Foreskin fibroblast (primary cell): ENCODE measurements at places on chromosomes 2 and 18.

DNA sequence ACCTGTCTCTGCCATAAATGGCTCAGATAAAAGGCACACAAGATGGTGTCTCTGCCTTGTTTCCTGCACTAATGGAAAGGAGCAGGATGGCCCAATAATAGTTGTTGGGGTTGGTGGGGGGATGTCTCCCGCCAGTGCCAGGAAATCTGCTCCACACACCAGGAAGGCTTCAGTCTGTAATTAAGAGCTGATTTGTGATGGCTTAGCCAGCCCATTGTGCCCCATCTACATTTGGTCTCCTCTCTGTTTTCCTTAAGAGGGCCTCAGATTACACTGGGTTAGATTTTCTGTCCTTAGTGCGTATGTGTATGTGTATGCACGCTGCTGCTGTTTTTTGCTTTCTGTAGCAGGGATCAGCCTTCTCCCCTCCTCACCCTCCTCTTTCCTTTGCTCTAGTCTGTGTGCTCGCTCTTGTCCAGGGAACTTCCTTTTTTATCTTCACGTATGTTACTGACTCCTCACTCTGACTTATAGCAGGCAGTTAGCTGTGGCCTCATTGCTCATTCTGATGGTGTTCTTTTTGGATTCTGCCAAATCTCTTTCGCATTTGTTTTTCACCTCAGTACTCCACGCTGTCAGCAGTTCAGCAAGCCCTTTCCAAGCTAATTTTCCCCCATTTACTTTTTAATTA, 33.4 kb upstream of the MGAT5 start:
- no peak for DNase-seq

DNA sequence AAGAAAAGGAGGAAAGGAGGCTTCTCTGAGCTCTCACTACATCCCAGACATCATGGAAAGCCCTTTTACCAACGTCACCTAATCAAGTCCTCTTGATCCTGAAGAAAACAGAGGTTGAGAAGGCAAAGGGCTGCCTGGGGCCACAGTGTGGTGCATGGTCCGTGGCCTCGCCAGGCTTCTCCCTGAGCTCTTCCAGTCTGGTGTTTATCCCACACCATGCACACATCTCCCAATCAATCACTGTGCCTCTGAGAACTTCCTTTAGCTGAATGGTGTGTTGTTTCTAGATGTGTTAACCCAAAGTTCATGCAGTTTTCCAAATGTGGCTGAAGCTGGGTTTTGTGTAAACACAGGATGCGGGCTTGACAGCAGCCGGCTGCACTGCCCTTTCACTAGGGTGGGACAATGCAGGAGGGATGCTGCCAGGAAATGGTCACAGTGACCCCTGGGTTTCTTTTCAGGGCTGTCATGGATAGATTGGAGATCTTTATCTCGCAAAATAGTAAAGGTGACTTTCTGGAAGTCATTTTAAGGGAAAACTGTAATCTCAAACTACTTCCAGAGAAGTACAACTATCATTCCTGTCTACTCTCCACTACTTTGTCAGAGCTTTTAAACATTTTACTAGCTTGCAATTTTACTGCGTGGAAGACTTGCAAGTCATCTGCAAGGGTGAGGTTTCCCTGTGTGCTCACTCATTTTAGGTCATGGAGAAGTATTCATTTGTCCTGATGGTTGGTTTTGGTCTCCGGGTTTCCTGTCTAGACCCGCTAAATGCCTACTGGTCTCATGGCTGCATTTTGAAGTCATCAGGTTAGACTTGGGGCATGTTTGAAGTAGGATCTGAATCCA, 54.6 kb downstream of the IL1R2 start:
- peak; percentile 63 for DNase-seq

GRCh38 chr2:54565551-54565950, 109.4 kb downstream of the SPTBN1 start:
- no peak for DNase-seq

DNA sequence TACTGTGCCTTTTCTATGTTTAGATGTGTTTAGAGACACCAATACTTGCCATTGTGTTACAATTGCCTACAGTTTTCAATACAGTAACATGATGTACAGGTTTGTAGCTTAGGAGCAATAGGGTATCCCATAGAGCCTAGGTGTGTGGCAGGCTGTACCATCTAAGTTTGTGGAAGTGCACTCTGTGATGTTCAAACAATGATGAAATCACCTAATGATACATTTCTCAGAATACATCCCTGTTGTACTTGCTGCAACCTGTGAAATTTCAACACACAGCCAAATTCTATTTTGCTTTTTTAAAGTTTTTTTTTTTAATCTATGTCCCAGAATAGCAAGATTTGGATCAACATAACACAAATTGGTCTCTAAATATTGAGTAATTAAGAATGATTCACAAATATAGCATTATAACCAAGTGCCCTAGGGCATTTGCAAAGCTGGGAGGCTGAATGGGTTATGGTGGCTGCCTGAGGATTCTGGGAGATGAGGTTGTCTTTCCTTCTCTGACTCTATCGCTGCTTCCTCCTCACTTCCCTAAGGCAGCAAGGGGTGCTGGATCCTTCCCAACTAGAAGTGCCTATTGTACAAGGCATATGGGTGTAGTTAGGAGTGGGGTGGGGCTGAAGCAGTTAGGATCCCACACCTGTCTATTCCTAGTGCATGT, 78.3 kb downstream of the SKA1 start:
- DNase-seq, result no peak

DNA sequence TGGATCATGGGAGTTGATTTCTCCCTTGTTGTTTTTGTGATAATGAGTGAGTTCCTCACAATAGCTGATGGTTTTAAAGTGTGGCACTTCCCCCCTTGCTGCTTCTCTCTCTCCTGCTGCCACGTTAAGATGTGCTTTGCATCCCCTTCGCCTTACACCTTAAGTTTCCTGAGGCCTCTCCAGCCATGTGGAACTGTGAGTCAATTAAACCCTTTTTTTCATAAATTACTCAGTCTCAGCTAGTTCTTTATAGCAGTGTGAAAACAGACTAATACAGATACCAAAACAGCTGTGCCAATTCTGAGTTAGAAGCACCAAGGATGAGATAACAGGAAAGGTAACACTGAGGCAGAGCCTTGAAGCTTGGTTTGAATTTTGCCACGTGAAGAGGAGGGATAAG, 44.7 kb downstream of the ITSN2 start:
- DNase-seq, result no peak

DNA sequence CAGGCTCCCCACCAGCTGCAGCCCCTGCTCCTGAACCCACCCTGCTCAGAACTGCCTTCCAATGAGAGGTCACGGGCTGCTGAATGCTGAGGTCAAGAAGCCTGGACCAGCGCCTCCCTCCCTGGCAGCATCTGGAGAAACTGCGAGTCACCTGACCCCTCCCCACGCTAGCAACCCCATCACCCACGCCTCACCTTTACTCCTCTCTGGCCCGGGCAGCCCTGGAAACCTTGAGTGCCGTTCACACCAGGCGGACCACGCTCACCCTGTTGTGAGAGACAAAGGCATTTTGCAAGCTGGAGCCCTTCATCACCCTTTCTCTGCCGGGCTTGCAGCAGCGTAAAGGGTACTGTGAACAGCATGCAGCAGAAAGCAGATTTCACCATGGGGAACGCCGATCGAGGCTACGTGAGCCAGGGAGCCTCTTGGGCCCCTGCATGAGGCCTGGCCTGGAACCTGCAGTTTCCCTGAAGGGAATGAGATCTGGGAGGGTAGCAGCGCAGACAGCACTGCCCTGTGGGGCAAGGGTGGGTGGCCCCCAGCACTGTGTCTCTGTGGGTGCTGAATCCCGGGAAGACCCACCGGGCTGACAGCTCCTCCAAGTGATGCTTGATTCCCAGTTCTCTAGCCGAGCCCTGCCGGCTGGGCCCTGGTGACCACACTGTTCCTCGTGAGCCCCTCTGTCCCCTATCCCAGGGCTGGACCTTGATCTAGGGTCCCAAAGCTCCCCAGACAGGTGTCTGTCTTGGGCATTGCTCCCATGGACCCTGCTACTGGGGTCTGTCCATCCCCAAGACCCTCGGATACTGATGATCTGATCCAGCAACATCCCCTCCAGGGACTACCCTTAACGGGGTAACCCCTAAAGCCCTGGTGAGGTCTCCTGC, 53.8 kb downstream of the COL6A3 start:
- DNase-seq, result no peak

DNA sequence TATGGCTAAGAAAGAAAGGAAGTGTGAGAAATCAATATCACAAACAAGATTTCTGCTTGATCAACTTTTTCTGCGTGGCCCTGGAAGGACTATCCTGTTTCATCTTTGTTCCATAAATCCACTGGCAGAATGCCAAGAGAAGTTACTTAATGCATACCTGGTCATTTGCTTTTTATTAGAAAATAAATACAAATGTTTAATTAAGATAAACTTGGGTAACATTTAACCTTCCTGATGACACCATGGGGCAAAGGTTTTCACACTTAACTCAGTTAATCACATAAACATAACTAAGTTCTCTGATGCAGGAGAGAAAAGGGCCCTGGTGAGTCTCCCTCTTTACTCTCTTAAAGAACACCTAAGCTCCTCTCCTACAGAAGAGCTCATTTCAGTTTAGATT, 203.3 kb downstream of the AFF3 start:
- no peak for DNase-seq

GRCh38 chr2:127072396-127072795, 34.6 kb downstream of the BIN1 start:
- DNase-seq, result peak; percentile 63

DNA sequence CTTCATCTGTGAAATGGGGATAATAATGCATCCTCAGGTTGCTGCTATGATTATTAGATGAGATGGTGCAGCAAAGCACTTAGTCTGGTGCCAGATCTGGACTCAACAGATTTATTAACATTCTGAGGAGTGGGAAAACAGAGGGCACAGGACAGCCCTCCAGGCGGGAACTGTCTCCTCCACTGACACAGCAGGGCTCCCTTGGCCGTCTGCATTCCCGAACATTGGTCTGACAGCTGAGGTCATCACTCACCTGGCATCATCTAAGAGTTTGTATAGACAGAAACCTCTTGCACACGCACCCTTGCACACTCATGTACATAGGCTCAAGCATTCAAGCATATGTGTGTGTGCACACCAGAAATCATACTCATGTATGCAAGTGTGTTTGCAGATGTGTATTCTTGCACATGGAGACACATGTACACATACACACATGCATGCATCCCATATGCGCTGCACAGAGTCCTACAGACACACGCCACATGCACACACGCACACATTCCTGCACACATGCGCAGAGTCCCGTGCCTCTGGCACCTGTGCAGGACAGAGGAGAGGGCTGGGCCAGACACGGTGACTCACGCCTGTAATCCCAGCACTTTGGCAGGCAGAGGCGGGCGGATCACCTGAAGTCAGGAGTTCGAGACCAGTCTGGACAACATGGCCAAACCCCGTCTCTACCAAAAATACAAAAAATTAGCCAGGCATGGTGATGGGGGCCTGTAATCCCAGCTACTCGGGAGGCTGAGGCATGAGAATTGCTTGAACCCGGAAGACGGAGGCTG, 173.3 kb upstream of the GLI2 start:
- no peak for DNase-seq

GRCh38 chr2:14157816-14158215, 474.7 kb upstream of the LRATD1 start:
- DNase-seq, result no peak

DNA sequence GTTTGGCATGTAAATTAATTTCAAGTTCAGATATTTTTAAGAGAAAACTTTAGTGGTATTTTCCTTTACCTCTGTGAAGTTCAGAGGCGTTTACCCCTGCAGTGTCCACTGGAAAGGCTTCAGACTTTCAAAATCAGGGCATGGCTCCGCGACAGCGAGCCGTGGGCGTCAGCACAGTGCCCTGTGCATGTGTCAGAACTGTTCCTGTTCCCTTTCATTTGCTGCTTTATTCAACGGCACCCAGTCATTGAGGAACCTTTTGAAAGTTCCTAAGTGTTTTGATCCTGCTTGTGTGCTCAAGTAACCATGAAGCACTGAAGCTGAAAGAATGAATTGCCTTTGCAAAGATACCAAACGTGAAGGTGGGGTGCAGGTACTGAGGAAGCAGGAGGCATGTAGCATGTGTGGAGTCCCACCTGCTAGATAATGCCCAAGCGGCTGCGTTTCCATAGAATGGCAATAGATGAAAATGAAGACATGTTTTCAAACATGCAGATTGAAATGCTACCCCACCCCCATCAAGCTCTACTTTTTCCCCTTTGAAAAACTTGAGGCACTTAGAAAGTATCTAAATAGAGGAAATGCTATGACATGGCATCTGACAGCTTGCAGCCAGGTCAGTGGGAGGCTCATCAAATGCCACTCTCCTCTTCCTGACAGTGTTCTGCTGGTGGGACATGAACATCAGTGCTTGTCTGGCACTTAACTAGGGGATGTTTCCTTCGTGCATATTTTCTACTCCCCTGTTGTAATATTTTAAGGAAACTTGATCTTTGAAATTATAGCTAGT, 148.6 kb downstream of the ZNF236 start:
- DNase-seq, result no peak

- no peak for DNase-seq
These were observed 174.6 kb downstream of the NCK2 start for GRCh38 chr2:105919191-105919811.

DNA sequence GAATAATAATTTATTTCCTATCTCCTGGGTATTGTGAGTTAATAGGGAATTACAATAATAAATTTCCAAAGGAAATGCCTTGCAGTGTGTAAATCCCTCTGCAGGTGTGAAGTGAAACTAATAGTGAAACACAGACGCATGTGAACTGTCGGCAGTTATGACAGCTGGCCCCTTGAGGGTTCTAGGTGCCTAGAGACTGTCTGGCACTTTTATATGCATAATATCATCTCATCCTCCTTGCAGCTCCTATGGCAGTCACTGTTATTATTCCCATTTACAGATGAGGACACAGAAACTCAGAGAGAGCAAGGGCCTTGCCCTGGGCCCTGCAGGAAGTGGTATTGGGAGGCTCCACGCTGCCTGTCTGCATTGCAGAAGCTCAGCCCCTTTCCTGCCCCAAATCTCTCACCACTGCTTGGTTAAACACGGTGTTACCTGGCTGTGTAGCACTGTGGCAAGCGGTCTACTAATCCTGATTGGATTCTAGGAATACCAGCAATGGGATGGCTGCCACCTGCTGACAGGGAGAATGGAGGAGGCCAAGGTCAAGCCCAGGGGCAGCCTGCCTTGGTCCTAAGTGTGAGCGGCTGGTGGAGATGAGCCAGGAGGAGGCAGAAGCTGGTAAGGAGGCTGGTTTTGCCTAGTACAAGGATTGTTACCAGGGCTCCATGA, 32.8 kb upstream of the ACKR3 start:
- DNase-seq, result no peak

DNA sequence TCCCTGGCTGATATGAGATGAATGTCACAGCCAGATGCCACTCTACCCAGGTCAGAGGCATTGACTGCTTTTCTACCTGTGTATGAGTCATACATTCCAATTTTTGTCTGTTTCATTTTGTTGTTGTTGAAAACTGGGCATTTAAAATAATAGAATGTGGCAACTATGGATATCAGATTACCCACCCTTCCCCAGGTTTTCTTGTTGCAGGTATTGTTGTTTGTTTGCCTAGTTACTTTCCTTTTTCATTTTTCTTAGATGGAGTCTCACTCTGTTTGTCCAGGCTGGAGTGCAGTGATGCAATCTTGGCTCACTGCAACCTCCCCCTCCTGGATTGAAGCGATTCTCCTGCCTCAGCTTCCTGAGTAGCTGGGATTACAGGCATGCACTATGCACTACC, 70.2 kb downstream of the LRRC30 start:
- no peak for DNase-seq
